CD4-positive, alpha-beta T cell treated with Interleukin-6 at 100 ng/mL for 8 hours (primary cell): ENCODE measurements at places on chromosomes 5 and 9.

DNA sequence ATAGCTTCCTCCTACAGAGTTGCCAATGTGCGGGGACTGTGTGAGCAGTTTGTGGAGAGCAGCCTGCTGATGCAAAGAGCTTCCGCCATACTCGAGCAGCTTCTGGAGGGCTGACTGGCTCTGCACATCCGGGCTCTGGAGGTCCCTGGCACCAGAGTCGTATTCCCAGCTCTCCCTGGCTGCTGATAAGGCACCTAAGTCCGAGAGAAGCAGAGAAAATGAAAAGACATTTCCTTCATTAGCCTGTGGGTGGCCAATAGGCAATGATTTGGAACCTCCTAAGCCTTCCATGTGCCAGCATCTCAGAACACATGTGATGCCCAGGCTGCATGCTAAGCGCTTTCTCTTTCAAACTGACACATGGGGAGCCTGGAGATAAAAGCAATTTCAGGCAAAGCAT is 94.3 kb downstream of the TSSK1B start:
- DNase-seq = no peak

DNA sequence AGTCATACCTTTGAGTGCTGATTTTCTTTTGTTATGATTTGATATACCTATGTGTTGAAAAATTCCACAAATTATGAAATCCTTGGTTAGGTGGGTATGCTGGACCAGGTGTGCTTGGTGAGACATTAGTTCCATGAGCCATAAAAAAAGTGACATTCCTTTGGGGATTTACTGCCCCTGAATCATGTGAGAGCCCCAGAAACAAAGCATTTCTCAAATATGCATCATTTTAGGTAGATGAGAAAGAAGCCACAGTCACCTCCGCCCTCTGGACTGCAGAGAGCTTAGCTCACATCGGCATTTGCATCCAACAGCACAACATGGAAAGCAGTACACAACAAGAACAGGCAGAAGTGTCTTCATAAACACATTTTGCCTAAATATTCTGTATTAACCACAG is 55.3 kb downstream of the DAP start:
- no peak for DNase-seq

DNA sequence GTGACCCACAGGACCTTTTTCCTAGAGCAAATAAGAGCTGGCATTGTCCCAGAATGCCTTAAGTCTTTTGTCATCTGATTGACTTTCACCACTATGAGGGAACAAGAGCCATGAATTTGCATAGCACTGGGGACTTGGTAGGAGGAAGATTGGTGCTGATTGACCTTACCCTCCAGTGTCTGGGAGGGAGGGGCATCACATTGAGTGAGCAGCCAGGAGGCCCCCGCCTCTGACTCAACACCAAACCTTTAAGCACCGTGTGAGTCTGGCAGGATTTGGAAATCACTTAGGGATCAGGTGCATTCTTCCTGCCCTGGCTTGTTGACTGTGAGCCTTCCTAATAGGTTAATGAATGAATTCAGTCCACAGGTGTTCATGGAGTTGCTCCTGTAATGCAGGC is 40.7 kb downstream of the WNK2 start:
- no peak for DNase-seq

GRCh38 chr9:134408939-134409737 is 82.9 kb downstream of the RXRA start:
- DNase-seq = no peak
